SK-N-MC (cell line): ENCODE measurements at places on chromosomes 7 and 10.

DNA sequence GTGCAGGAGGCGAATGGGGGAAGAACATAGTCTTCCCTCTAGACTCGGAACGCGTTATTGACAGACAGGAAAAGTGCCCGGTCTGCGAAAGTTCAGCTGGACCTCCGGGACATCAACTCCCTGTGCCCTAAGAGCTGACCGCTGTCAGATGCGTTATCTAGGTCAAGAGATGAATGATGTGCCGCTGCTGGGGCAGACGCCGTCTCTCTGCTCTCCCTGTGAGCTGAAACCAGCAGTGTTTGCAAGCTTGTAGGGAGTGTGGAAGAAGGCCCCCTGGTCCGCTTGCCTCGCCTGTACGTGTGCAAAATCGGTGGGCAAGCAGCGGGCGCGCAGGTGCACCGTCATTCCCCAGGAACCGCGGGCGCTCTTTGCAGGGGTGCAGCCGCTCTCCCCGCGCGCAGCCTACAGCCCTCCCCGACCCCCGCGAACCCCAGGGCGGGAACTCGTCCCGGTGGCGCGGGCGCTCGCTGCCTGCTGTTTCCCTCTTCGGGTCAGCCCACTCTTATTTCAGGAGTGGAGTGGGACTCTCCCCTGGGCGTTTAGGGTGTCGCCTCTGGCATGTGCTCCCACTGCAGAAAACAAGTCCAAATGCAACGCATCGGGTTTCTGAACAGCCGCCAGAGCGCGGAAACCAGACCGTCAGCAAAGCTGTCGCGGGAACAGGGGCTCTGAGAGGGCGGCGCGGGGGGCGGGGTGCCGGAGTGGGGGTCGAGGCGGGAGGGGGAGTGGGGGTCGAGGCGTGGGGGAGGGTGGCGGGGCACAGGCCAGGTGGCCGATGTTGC lies 1.8 kb upstream of the PFKFB3 start:
- no peak for DNase-seq

GRCh38 chr7:129452589-129453231 lies 18.5 kb downstream of the STRIP2 start:
- DNase-seq: no peak

DNA sequence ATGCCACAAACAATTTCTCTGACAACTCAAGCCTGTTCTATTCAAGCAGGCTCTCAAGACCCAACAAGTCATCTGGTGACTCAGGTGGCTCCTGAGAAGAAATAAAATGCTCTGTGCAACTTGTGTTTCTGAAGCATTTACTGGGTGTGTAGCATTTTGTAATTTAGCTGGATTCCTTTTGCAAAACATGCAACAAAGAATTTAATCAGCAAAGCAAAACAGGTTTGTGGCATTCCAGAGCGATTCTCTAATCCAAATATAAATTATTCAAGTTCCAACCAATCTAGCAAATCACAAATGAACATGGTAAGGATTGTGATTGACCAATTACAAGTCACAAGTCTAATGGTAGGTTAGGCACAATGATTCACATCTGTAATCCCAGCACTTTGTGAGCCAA lies 39.8 kb upstream of the C10orf67 start:
- DNase-seq: no peak

DNA sequence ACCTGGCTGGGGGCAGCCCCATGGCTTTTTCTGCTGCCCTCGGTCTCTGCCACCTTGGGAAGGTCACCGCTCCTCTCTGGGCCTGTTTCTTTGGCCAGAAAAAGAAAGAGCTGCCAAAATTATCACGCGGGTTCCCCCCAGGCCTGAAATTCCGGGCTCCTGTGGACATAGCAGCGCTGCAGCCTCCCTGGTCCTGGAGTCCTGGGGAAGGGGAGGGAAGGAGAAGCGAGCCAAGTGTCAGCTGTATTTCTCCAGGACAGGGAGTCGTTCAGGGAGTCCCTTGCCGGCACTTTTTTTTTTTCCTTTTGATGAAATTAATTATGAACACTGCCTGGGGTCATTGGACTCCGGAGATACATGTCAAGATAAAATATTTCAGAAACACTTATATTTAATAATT lies 152.3 kb upstream of the GPR26 start:
- no peak for DNase-seq

DNA sequence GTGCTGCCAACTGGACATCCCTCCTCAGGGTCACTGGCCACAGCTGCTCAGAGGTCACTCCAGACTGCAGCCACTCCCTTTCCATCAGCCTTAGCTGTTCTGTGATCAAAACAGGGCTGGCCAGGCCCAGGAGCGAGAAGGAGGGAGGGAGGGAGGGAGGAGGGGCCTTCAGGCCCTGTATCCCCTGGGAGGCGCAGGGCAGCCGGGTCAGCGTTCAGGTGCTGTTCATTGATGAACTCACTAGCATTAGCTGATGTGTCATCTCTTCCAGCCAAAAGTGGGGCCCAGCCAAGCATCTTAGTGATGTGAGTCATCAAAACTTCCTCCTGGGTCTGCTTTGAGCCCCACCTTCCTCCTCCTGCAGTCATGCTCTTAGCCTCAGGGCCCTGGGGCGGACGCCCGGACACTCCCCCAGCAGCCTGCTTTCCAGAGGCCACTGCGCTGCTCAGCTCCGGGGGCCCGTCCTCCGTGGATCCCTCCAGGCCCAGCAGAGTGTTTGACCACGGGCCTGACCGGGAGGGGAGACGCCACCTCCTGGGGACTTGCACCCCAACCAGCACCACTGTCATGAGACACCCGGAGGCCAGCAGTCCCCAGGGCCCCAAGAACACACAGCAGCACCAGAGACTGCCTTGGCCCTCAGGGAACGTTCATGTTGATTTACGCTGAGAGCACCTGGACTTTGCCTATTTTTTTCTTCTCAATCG lies 149.2 kb downstream of the PRKAG2 start:
- DNase-seq: no peak

DNA sequence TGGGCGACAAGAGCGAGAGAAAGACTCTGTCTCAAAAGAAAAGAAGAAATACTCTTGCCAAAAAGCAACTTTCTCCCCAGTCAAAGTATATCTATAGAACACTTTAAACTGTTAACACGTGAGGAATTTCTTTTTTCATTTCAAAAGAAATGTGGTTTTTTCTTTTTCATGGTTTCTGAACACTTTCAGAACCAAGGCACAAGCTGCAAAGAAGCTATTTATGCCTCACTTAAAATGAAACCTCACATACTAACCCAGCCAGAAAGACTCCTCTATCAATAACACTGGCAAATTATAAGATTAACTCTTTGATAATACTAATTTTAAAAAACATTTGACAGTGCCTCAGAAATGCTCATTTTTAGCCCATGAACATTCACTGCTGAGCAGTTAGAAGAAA lies 20.9 kb downstream of the TBX20 start:
- no peak for DNase-seq

GRCh38 chr10:26858707-26859034 lies 2.1 kb downstream of the ABI1 start:
- no peak for DNase-seq

GRCh38 chr10:82558014-82558607 lies 683.1 kb downstream of the NRG3 start:
- DNase-seq: no peak

GRCh38 chr7:31058688-31059087 lies 6.6 kb downstream of the ADCYAP1R1 start:
- DNase-seq: no peak

GRCh38 chr7:66277492-66277891 lies 72.4 kb downstream of the TPST1 start:
- no peak for DNase-seq

DNA sequence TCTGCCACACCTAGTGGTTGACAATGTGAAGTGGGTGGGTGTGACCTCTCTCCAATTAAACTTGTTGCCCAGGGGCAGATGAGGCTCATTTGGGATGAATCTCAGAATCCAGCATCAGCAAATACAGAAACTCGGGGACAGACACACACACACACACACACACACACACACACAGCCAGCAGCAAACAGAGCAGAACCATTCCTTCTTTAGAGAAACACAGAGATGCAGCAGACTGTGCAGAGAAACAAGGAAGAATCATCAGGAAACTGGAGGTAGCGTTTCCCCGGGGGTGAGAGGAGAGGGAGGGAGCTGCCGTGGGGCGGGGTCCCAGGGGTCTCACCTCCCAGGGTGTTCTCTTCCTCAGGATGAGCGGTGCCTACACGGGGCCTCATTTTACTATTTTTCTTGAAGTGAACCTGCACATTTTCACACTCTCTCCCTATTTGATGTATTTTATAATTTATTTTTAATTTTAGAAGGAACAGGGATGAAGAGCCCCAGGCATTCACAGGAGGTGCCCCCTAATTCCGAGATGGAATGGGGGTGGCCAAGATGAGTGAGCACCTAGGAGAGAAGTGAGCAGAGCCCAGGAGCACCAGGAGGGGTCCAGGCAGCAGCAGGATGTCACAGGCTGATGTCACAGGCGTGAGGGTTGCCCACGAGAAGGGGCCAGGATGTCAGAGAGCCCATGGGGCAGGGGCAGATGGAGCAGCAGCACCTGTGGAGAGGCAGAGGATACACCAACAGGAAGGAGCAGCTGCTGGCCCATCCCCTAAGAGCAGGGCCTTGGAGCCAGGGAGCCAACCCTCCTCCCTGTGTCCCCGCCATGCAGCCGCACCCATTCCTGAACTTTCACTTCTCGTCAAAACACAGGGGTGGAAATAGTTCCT lies 85.3 kb upstream of the PPP2R2D start:
- DNase-seq: no peak

- DNase-seq: no peak
Observed at GRCh38 chr7:148811892-148812291, 72.2 kb downstream of the EZH2 start.

- no peak for DNase-seq
Observed at GRCh38 chr10:96450529-96451207, 63.1 kb downstream of the TLL2 start.

GRCh38 chr7:110262251-110262650 lies 828.7 kb upstream of the LRRN3 start:
- no peak for DNase-seq

GRCh38 chr10:78602201-78602932 lies 466.4 kb upstream of the ZMIZ1 start:
- DNase-seq: no peak

GRCh38 chr7:113087071-113087998 lies 708 bp upstream of the GPR85 start:
- peak; percentile 83 for DNase-seq

DNA sequence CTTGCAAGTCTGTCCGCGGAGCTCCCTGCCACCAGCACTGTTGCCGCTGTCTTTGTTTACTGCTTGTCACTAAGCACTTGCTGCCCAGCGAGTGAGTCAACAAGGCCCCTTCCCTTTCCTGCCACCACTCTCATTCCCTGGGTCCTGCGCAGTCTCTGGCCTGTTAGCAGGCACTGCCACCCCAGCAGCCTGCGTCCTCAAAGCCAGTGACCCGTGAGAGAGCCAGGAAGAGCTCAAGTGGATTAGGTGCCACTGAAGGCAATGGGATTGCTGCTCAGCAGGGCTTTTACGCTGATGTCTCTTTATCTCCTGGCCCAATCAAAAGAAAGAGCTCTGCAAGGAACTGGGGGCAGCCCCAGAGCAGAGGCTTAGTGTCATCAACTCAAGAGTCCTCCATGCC lies at the start of gene FRMPD2:
Gene FRMPD2 (minus strand): TSS at position 61 of the 400 bp plus-strand sequence. CDS start 129 bp downstream, outside the sequence.
- DNase-seq: no peak

DNA sequence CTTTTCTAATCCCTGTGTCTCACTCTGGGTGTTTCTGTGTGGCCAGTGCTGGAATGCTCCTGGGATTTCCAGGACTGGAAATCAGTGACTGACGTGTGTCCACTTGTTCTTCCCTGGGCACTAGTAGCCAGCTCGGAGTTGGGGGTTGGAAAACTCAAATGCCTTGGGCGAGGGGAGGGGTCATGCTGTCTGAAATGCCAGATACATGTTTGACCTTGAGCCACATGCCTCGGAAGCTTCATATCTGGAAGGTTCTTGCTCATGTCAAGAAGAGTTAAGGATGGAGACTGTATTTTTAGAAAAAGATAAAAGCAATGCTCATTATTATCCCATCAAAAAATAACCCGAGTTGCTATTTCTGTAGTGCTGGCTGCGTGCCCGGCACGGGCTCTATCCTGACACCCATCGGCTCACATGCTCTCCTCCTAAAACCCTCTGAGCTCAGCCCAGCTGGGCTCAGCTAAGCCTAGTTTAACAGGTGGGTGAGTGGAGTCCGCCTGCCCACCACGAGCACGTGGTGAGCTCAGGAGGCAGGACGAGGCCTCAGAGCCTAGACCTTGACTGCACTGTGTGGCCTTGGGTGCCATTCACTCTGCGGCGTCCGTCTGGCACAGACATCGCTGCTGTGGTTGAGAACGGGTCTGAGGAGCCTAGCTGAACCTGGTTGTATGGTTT lies 6.4 kb downstream of the DPYSL4 start:
- no peak for DNase-seq

DNA sequence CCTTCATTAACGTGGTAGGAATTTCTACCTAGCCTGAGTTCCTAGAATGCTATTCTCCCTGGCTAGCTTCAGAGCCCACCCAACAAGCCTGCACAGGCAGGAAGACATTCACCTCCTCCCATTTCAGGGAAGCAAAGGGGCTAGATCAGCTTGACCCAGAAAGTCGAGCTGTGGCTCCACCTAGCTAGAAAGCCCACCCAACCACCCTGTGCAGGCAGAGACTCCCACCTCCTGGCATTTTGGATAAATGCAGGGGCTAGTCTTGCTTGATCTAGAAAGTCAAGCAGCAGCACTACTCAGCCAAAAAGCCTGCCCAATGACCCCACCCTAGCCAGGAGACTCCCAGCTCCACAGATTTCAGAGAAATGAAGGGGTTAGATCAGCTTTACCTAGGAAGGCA lies 479.5 kb downstream of the SDK1 start:
- no peak for DNase-seq

- no peak for DNase-seq
Observed at GRCh38 chr7:79590916-79591623, 137.6 kb upstream of the MAGI2 start.

DNA sequence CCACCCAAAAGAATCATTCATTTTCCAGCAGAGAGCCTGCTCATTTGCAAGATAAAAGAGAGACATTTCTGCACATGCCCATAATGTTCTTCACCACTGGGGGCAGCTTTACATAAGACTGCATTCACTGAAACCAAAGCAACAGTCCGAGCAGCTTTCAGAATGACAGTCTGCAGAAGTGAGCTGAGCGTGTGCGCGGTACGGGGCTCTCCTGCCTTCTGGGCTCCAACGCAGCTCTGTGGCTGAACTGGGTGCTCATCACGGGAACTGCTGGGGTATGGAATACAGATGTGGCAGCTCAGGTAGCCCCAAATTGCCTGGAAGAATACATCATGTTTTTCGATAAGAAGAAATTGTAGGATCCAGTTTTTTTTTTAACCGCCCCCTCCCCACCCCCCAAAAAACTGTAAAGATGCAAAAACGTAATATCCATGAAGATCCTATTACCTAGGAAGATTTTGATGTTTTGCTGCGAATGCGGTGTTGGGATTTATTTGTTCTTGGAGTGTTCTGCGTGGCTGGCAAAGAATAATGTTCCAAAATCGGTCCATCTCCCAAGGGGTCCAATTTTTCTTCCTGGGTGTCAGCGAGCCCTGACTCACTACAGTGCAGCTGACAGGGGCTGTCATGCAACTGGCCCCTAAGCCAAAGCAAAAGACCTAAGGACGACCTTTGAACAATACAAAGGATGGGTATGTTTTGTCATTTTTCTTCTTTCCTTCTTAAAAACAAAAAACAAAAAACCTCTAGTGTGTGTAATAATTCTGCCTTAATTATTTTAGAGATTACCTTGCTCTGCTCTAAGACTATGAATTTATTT lies at the start of gene LRRTM3:
Gene LRRTM3 (plus strand): TSS at position 141 of the 820 bp plus-strand sequence.
- DNase-seq: peak; percentile 12
